Stimulated activated CD8-positive, alpha-beta memory T cell treated with anti-CD3 and anti-CD28 coated beads, Interleukin-2, amount 100 ng/mL, for 1 hour (primary cell): ENCODE measurements at places on chromosomes 1 and 21.

- DNase-seq, result no peak
Observed at GRCh38 chr1:172673761-172674160, 14.9 kb downstream of the FASLG start.

- no peak for DNase-seq
Observed at GRCh38 chr1:117665556-117666270, 59.9 kb downstream of the TENT5C start.

GRCh38 chr1:91621907-91622306 lies 121.3 kb downstream of the CDC7 start:
- no peak for DNase-seq

- DNase-seq, result no peak
Observed at GRCh38 chr1:97740891-97741290, 179.9 kb downstream of the DPYD start.

DNA sequence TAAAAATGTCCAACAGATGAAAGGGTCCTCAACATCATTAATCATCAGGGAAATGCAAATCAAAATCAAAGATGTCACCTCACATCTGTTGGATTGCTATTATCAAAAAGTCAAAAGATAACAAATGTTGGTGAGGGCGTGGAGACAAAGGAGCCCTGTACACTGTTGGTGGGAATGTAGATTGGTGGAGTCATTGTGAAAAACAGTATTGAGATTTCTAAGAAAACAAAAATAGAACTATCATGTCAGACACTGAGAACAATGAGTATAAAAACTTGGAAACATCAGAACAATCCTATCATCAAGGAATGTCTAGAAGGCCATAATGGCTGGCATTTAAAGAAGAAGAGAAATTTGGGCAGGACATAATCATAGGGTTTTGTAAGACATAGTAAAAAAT lies 209.2 kb upstream of the PTGFR start:
- no peak for DNase-seq

DNA sequence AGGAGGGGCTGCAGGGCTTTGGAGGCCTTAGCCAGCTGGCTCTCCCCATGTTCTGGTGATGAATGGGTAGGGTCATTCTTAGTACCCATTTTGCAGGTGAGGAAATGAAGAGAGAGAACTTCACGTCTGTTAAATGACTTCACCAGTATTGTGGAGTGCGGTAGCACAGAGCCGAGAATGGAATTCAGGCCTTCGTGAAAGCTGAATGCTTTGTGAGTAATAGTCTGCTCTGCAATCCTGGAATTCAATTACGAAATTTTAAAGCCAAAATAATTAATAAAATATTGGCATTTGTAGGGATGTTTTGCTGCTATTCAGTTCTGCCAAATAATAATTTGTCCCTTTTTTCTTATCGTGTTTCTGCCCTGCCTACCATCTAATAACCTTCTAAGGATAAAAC lies 197.7 kb downstream of the GREM2 start:
- no peak for DNase-seq

DNA sequence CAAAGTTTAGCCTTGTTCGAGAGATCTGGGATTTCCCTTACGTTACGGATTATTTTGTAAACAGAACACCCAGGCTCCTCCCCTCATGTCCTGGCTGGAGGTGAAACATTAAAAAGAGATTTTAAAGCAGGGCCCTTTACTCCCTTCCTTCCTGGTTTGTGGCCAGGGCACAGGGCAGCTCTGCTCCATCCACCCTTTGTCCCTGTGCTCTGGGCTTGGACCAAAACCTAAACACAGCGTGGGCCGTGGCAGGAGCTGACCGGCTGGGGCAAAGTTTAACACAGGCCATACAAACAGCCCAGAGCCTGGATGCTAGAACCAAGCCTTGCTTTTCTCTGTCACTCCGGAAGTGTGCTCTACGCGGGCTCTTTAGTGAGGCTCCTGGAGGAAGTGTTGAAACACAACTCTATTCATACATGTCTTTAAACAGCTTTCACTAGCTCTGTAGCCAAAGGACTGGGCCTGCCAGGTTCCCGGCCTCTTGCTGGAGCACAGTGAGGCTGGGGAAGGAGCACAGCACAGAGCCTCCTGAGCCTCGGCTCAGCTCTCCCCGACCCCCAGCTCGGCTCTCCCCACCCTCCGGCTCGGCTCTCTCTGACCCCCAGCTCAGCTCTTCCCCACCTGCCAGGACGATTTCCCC lies 84.7 kb downstream of the PDE9A start:
- DNase-seq, result no peak

DNA sequence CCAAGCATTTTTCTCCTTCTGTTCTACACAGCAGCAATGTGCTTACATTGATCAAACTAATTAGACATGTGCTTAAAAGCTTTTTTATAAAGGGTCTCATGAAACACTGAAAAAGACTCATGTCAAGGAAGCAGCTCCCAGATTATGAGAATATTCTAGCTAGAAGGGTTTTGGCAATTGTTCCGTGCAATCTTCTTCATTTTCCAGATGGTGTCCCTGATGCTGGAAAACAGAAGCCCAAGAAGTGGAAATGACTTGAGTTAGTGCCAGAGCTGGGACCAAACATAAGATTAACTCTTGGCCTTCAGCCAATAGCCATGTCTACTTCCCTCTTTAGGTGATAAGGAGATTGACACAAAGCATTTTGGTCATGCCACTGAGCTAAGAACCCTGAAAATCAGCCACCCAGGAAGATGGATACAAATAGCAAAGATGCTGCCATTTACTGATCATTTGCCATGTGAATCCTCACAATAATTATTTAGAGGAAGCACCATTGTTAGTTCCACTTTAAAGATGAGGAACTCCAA lies 110.8 kb downstream of the MATN1 start:
- no peak for DNase-seq

- DNase-seq, result no peak
Observed at GRCh38 chr1:183106166-183106565, 79.9 kb upstream of the LAMC2 start.

DNA sequence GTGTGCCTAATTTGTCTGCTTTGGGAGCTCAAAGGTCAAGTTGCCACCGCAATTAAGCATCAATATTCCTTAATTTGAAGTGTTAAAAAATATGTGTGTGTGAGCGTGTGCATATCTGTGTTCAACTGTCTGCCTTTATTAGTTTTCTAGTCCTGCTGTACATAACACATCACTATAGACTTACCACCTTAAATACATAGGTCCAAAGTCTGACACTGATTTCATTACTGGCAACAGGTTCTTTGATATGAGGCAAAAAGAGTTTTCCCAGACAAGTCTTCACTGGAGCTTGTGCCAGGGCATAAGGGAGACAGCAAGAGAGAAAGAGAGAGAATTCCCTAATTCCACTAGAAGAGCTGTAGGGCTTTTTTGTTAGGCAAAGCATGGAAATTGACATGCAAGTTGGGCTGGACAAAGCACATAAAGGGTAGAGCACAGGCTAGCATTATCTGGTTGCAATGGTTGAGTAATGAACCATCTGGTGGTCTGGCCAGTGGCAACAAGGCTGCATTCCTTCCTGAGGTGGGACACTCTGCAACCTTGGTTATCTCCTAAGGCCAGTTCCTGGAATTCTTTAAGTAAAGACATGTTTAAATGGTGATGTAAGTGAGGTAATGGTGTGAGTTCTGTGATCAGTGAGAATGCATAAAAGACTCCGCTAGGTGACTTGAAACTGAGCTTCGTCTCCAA lies 457.2 kb upstream of the ADAMTS5 start:
- no peak for DNase-seq

- no peak for DNase-seq
Observed at GRCh38 chr1:209397910-209398309, 185.6 kb upstream of the CAMK1G start.

- DNase-seq, result no peak
Observed at GRCh38 chr1:5873556-5873955, 118.7 kb downstream of the NPHP4 start.

- no peak for DNase-seq
Observed at GRCh38 chr1:220791956-220792355, 5.2 kb downstream of the MTARC1 start.

DNA sequence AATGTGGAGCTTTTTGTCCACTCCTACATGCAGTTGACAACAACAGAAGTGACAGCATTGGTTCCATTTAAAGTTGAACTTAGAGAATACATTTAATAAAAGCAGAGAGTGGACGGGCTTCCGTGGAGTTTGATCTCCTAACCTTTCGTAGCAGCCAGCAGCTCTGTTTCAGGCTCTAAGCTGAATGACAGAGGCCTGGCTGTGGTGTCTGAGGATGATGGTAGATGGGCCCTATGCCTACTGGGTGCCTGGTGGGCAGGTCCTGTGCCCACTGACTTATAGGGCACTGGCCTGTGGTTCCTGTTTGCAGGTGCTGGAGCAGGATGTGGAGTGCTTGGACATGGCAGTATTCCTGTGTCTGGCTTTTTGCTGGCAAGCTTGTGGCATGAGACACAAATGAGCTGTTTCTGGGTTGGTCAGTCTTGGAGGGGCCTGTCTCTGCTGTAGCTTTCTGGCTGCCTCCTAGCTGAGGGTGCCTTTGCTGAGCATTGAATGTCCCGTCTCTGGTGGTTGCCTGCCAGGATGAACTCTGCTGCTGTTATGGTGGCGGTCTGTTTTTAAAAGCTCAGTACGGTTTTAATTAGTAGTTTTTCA lies 54.6 kb downstream of the PRDM2 start:
- DNase-seq, result no peak
